ENCODE measurements at places on chromosomes 1 and 21. TPM values are rescaled to one million over a fixed set of nuclear protein-coding genes. Genes with fewer than 3 reads are reported as not detected.

DNA sequence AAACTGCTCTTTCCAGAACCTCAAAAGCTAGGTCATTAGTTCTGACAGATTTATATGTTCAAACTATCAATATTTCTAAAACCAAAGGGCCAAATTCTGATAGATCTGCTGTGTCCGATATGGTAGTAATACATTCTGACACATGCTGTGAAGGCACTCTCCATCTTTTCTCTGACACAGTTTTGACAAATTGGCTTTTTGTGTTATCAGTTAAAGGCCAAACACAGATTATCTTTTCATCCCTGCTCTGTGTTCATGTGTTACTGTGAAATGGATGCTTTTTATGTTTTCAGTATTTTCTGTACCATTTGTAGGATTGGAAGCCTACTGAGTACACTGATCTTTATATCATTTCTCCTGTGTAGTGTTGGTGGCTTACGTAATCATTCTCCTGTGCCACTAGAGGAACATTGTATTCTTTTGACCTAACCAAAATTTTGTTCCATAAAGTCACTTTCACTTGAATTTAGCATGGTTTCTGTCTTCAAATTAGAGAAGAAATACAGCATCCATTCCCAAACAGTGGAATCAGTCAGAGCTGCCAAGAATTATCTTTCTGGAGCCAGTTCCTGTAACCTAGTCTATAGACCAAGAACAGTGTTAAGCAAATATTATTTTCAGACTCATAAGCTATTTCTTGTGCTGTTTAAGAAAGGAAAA is 137.2 kb downstream of the ADGRL2 start:
- peak; percentile 63 for DNase-seq

Gene TSPAN2
- polyA plus RNA-seq, result 16.9 TPM

GRCh38 chr1:210687582-210688279 is 359.0 kb downstream of the HHAT start:
- DNase-seq, result no peak

- no peak for DNase-seq
These were observed 1.4 kb downstream of the KRTAP10-7 start for GRCh38 chr21:44601596-44602462.

GRCh38 chr1:185144233-185144632 is 12.5 kb downstream of the TRMT1L start:
- DNase-seq, result no peak

Gene LMO4
- 55.2 TPM for polyA plus RNA-seq

- no peak for DNase-seq
These were observed 56.0 kb upstream of the NBPF3 start for GRCh38 chr1:21383785-21384401.
